ENCODE measurements at places on chromosomes 11 and 22.
A peak's percentile ranks its signal among the peaks of the same experiment; 100 is the strongest.

- no peak for DNase-seq
These were observed 4.3 kb downstream of the PRAME start for GRCh38 chr22:22554587-22555284.

- DNase-seq, result no peak
These were observed 154.9 kb upstream of the CEP126 start for GRCh38 chr11:101759771-101760450.

DNA sequence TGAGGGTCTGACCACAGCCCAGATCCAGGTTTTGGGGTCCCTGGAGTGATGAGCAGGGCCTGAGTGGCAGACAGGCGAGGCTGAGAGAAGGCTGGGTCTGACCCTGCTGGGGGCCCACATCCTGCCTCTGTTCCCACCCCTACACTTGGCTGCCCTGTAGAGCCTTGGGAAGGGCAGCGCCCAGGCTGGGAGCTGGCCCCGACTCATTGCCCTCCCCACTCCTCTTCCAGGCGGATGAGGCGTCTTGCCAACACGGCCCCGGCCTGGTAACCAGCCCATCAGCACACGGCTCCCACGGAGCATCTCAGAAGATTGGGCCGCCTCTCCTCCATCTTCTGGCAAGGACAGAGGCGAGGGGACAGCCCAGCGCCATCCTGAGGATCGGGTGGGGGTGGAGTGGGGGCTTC lies 4.9 kb downstream of the DERL3 start:
- no peak for DNase-seq

GRCh38 chr11:100031973-100032372 lies 655.1 kb upstream of the ARHGAP42 start:
- no peak for DNase-seq

- DNase-seq, result no peak
These were observed 105.5 kb downstream of the NXPE2 start for GRCh38 chr11:114783805-114784204.

GRCh38 chr22:50209893-50210292 lies 9.1 kb downstream of the SELENOO start:
- no peak for DNase-seq

- DNase-seq, result no peak
These were observed 4.6 kb downstream of the TMEM86A start for GRCh38 chr11:18703001-18703763.

DNA sequence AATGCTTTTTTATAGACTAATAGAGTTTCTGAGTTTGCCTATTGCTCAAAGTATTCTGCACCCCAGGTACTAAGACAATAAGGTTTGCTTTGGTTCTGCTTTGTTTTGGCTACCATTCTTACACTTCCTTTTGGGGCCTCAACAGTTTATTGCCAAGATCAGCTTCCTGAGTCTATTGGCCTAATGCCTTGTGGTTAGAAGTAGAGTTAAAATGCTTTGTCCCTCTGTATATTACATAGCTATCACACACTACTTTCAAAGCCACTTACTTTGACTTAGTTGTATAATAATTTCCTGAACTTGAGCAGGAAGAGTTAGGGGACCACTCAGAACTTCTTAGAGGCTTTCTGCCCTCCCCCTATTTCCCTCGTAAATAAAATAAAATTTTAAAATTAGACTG lies 96.5 kb downstream of the DLG2 start:
- DNase-seq, result no peak

DNA sequence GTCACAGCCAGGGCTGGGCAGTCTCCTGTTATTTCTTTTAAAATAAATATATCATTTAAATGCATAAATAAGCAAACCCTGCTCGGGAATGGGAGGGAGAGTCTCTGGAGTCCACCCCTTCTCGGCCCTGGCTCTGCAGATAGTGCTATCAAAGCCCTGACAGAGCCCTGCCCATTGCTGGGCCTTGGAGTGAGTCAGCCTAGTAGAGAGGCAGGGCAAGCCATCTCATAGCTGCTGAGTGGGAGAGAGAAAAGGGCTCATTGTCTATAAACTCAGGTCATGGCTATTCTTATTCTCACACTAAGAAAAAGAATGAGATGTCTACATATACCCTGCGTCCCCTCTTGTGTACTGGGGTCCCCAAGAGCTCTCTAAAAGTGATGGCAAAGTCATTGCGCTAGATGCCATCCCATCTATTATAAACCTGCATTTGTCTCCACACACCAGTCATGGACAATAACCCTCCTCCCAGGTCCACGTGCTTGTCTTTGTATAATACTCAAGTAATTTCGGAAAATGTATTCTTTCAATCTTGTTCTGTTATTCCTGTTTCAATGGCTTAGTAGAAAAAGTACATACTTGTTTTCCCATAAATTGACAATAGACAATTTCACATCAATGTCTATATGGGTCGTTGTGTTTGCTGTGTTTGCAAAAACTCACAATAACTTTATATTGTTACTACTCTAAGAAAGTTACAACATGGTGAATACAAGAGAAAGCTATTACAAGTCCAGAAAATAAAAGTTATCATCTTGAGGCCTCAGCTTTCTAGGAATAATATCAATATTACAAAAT lies 13.4 kb downstream of the OR51B4 start:
- no peak for DNase-seq

GRCh38 chr11:8352876-8353505 lies 89.3 kb upstream of the LMO1 start:
- no peak for DNase-seq

GRCh38 chr11:108246885-108247284 lies 24.0 kb downstream of the ATM start:
- no peak for DNase-seq

GRCh38 chr11:64451856-64452255 lies 92.9 kb downstream of the RPS6KA4 start:
- no peak for DNase-seq

- no peak for DNase-seq
These were observed 19.3 kb upstream of the NUCB2 start for GRCh38 chr11:17257196-17257595.

- DNase-seq, result no peak
These were observed 89.7 kb downstream of the FAM76B start for GRCh38 chr11:95699631-95700470.

GRCh38 chr11:107293677-107294344 lies 163.8 kb downstream of the CWF19L2 start:
- no peak for DNase-seq

- peak; percentile 1 for DNase-seq
These were observed 5.1 kb upstream of the BIRC2 start for GRCh38 chr11:102341844-102342318.

DNA sequence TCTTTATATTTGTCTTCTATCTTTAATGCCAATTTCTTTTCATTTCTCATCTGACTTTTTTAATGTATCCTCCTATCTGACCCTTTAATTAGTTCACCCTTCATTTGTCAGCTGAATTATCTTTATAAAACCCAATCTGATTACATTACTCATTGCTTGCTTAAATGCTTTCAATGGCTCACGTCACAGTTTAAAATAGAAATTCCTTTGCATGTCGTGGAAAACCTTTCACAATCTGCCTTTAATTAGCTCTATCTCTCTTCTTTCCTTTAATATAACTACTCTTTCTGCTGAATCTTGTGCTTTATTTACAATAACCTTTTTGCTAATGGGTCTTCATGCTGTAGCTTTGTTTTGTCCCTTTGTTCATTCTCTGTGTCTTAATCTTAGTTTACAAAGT lies 125.7 kb downstream of the DYNC2H1 start:
- DNase-seq, result no peak

GRCh38 chr11:111562692-111563389 lies 22.3 kb downstream of the LAYN start:
- no peak for DNase-seq

DNA sequence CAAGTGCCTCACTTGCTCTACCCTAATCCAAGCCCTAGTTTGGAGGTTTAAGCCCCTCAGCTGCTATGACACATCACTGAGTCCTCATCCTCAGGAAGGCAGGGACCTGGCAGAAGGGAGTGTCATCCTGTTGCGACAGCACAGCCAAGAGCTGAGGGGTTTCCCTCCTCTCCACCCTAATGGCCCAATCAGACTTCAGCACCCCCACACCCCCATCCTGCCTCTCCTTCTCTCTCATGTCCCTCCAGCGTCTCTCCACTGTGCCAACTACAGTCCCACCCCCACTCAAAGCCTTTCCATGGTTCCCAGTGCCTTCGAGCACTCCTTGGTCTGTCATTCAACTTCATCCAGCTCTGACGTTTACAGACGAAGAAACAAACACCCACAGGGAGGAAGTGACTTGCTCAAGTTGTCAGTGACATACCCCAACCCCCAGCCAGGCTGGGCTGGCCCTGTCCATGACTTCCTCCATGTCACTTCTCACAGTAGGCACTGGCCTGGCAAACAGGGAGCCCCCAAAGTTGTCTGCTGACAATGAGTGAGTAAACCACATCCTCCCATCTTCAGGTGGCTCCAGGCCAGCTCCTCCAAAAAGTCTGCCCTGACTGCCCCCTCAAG lies 15.6 kb downstream of the ARAP1 start:
- DNase-seq, result no peak

GRCh38 chr11:134579724-134580609 lies 167.9 kb upstream of the B3GAT1 start:
- DNase-seq, result no peak

- no peak for DNase-seq
These were observed 50.2 kb downstream of the MIAT start for GRCh38 chr22:26707581-26707980.

DNA sequence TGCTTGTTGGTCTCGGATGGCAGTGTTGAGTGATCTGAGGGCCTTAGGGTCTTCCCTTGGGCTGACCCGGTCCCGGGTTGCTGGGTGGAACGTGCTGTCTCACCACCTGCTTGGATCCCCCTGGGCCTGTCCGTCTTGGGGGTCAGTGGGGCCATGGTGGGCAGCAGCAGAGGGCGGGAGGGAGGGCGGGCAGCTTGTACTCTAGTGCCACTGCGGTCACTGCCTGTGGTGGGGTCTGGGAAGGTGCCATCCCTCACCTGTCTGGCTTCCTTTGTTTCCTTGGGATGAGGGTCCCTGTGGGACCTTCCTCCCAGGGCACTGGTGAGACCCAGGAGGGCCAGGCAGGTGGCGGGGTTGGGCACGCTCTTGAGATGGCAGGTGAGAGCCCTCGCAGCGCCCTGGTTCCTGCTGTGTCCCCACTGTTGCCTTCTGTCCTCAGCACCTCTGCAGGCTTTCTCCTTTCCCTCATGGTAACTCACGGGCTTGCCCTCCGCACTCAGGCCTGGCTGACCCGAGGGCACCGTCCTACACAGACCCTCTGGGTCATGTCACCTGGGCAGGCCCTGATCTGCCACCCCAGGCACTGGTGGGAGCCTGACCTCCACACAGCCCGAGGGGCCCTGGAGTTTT lies 34.2 kb downstream of the TBC1D22A start:
- DNase-seq, result no peak

GRCh38 chr11:5136261-5136660 lies 1.9 kb downstream of the OR52A5 start:
- no peak for DNase-seq

DNA sequence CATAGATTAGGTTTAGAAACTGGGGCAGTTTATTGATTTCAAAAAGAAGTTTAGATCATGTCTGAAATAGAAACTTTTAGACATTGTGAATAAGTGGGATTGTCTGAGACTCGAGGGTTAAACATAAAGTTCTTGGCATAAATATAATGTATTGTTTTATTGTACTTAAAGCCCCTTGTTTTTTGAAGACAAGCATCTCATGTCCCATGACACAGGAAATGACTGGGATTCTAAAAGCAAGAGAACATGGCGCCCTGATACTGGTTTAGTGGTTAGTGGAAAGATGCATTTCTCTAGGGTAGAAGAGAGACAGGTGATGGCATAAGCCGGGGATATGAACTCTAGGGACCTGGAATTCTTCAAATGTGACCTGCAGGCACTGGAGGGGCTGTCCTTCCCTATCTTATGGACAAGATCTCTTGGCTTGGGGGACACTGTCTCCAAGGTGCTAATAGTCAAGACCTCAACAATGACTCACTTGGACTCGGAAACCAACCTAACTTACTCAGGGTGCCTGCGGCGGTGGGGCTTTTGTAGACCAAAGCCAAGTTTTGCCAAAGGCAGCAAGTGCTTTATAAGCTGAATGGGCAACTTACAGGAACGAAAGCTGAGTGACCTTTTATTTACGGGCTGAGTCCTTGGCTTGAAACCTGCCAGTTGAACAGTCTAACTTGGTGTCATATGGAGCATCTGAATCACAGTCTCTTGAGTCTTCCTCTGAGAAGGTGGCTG lies 48.2 kb downstream of the UBASH3B start:
- DNase-seq, result no peak

GRCh38 chr11:2661173-2662023 lies 38.4 kb downstream of the KCNQ1OT1 start:
- DNase-seq, result no peak

DNA sequence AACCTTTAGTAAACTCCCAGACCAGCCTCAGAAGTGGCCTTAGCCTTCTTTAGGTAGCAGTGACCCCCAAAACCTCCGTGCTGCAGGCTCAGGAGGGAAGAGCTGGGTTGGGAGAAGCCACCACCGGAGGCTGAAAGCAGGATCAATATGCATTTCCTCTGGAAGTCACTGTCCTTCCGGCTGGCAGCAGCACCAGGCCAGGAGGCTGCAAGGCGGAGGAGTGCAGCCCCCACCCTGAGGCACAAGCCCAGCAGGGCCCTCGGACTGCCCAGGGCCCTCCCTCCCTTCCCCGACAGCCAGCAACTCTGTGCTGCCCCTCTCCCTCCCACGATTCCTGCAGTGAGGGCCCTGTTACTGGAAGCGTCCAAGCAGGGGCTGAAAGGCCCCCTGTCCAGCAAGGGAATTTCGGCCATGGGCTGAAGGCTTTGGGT lies 3.2 kb upstream of the NRXN2 start:
- no peak for DNase-seq

- no peak for DNase-seq
These were observed 15.9 kb upstream of the DGCR8 start for GRCh38 chr22:20064140-20064480.

- DNase-seq, result peak; percentile 4
These were observed at the start of gene ARCN1 for GRCh38 chr11:118572061-118572980. Gene ARCN1, plus strand, starts transcription at chr11:118572409. Its CDS starts 139 bp downstream, at chr11:118572548.

DNA sequence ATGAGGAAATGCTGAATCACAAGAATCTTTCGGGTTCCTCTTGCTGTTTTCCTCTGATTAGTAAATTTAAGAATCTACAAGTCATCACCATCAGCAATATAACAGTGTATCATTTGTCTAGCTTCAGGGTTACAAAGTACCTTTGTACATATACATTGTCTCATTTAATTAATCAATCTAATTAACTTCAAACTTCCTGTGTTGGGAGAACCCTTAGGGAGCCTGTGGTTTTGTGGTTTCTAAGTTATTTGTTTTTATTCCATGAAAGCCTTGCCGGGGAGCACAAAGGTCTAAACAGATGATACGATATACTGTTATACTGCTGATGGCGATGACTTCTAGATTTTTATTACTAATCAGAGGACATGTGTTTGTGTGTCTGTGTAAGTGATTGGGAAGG lies 41.0 kb downstream of the TIMP3 start:
- DNase-seq, result no peak

- no peak for DNase-seq
These were observed 4.4 kb upstream of the WEE1 start for GRCh38 chr11:9568854-9569587.

- DNase-seq, result no peak
These were observed 48.5 kb downstream of the GGTLC2 start for GRCh38 chr22:22692707-22693530.

DNA sequence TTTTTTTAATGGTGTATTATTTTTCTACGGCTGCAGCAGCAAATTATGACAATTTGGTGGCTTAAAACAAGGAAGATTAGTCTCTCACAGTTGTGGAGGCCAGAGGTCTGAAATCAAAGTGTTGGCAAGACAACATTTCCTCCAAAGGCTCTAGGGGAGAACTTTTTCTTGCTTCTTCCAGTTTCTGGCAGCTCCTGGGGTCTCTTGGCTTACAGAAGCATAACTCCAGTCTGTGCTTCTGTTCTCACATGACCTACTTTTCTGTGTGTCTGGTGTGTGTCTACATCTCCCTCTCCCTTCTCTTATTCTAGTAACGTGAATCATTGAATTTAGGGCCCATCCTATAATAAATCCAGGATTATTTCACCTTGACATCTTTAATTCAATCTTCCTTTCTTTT lies 551.9 kb upstream of the LUZP2 start:
- no peak for DNase-seq
